ENCODE measurements at places on chromosomes 16 and 17. TPM values are rescaled to one million over a fixed set of nuclear protein-coding genes. Genes with fewer than 3 reads are reported as not detected.

The DNAH9 gene
- 0.06 TPM for total RNA-seq

The RTN4RL1 gene
- 0.64 TPM for total RNA-seq

The MPO gene
- not detected for total RNA-seq

The TNRC6A gene
- total RNA-seq: 20.1 TPM

The PDE6G gene
- total RNA-seq: not detected

The ODF4 gene
- total RNA-seq: not detected

The CD79B gene
- not detected for total RNA-seq

The PKMYT1 gene
- 91.4 TPM for total RNA-seq

DNA sequence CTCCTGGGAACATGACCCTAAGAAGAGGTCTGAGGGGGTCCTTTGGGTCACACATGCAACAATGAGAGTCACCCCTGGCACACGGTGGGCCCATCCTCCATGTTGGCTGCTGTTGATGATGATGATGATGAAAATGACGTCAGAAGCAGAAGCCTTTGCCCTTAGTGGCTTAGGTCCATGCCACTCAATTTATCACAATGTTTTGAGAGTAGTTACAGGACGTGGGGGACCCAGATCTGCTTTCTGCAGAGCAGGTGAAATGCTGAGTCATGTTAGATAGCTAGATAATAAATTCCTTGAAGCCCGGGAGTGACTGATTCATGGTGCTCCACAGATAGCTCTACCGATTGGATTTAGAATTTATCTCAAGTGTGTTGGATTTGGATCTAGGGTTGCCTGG, 53.9 kb downstream of the VPS35L start:
- no peak for DNase-seq

DNA sequence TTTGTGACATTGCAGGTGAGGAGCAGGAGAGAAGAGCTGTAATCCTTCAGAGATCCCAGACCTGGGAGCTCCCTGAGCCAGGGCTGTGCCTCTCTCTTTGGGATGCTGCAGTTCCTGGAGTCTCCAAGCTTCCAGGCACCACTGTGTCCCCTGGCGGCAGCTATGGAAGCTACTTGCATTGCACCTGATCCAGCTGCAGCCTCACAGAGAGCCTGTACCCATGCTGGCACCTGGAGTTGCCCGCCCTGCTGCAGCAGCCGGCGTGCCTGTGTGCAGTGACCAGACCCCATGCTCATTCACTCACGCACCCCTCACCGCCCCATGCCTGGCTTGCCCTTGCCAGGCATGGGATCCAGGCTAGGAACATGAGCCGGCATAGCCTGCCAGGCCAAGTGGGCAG, 51.8 kb upstream of the MED9 start:
- no peak for DNase-seq

GRCh38 chr16:83870830-83871229, 28.1 kb upstream of the MLYCD start:
- no peak for DNase-seq

GRCh38 chr16:75460446-75460845, 4.0 kb downstream of the TMEM170A start:
- peak; percentile 85 for DNase-seq

DNA sequence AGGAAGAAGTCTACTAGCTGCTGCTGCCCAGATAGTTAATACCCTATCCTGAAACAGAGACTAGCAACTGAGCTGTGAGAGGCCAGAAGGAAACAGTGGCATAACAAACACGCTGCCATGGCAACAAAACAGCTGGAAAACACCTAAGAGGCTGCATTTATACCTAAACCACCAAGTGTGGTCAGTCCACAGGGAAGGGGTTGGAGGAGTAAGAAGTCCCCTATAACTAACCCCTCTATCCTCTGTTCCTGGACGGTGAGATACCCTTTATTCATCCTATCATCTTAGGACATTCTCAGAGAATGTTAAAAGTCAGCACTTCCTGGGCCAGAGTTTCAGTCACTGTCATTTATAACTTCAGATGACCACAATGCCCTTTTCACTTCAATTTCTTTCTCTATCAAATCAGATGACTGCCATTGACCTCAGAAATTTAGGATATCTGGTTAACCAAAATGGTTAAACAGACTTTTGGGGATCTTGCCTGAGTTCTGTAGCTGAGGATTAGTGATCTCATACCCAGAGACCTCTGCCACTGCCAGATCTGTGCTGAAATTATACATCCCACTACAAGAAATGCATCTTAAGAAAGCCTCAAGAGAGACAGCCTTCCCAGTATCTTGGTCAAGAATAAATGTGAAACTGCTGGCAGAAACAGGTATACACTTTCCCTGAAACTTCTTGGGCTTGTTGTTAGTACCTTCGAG, 36.2 kb downstream of the STH start:
- DNase-seq: peak; percentile 11

DNA sequence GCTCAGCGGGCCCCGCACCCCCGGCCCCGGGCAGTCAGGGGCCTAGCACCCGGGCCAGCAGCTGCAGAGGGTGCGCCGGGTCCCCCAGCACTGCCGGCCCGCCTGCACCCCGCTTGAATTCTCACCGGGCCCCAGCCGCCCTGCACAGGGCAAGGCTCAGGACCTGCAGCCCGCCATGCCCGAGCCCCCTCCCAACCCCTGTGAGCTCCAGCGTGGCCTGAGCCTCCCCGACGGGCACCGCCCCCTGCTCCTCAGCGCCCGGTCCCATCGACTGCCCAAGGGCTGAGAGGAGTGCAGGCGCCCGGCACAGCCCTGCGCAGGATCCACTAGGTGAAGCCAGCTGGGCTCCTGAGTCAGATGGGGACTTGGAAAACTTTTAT, 1.7 kb upstream of the BRCA1 start:
- no peak for DNase-seq

DNA sequence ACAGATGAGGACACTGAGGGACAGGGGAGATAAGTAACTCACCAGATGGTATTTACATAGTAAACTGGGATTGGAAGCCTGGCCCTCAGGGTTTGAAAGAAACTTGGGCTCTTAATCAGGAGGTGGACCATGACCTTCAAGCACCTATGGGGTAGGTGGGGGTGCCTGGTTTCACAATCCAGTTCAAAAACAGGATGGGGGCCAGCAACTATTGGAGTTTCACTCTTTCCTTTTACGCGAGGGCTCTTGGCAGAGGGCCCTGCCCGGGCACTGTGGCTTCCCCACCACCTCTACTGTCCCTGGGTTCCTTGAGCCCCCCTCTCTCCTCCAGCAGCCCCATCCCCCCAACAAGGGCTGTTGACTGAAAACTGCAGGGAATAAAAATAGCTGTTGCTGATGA, 11.3 kb upstream of the PRR29 start:
- DNase-seq: no peak

DNA sequence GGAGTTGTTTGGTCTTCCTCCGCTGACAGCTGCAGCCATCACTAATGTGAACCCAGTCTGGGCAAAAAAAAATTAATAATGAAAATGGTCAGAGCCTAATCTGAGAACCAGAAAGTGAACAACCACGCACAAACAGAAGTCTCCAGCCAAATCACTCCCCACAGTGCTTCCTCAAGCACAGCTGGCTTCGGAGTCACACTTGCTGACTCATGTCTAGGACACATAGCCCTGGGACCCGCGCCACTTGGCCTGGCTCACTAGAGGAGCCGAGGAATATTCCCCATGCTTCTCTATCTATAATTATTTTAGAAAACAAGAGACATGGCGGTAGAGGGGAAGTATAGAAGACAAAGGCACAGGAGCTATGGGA, 109.1 kb downstream of the ZFHX3 start:
- peak; percentile 90 for DNase-seq

GRCh38 chr17:49576088-49576916, 631 bp downstream of the NXPH3 start:
- DNase-seq: peak; percentile 35

GRCh38 chr16:27722207-27722606, 172.3 kb downstream of the KATNIP start:
- no peak for DNase-seq

DNA sequence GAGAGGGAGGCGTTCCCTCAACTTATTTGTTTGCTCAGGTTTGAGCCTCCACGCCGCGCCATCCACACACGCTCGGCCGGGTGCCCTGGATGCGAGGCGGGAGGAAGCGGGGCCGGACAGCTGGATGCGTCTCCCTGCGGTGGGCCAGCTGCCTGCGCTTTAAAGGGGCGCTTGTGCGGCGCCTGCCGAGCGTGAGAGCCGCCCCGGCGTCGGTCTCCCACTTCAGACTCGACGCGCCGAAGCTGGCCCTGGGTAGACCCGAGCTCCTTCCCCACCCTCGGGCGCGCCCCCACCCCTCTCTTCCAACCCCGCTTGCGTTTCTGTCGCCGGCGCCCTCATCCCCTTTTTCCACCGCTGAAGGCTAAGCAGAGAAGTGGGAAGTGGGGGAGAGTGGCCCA, 527 bp upstream of the CHAD start:
- no peak for DNase-seq

DNA sequence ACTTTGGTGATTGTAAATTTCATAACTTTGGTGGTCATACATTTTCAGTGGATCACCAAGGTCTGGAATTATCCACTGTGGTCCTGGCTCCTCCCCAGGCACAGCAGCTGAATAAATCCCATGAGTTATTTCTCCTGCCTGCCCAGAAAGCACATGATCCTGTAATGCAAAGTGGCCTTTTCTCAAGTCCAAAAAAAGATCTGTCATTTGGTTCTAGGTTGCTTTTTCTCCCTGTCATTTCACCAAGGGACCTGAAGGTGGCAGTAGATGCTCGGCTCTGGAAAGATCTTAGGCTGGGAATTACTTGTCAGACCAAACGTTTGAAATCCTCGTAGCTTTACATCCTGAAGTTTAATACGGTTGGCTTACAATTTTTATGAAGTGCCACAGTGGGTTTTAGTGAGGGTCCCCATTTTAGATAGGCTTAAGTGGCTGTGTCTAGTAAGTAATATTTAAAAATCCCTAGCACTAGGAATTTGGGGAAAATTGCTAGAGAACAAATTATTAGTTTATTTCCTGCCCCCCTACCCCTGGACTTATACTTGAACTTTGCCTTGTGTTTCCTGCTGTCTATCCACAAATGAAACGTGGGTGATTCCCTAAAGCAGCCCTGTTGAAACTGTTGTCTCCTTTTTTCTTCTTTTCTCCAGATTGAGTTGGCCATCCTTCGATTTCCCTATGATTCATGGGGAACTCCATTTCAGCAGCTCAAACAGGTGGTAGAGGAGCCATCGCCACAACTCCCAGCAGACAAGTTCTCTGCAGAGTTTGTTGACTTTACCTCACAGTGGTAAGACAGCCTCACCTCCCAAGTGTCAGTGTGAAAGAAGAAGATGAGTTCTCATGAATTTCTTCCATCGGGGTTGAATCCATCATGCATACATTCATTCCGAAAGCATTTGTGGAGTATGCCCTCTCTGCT, 111.7 kb downstream of the MAP2K6 start:
- peak; percentile 83 for DNase-seq

DNA sequence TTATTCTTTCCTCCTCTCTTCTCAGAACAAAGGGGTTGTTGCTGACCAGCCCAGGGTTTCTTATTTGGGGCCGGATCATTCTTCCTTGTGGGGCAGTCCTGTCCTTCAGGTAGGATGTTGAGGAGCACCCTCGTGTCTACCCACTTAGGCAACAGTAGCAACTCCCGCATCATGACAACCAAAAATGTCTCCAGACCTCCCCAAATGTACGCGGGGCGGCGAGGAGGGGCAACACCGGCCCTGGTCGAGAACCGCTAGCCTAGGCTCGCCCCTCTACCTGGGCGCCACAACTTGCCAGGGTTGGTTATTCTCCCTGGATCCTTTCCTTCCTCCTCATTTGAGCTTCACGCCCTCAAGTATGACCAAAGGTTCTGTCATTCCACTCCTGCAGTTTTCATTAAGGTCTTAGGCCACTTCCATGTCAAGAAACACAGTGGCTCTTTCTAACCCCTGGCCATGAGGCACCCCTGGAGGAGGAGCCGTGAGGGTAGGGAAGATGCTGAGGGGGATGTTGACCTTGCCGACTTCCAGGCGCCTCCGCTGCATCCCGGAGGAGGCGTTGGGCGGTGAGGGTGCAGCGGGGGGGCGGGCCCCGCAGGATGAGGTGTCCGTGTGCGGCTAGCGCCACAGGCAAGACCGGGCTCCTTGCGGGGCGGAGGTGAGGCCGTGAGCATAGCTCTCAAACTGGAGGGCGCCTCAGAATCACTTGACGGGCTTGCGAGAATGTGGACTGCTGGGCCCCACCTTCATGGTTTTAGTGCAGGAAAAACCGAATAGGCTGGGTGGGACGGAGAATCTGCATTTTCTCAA, 712 bp upstream of the SPECC1 start:
- no peak for DNase-seq

GRCh38 chr16:85659805-85660511, 28.8 kb downstream of the GINS2 start:
- DNase-seq: peak; percentile 43

- no peak for DNase-seq
Observed at GRCh38 chr16:9251026-9251425, 159.6 kb downstream of the HAPSTR1 start.

DNA sequence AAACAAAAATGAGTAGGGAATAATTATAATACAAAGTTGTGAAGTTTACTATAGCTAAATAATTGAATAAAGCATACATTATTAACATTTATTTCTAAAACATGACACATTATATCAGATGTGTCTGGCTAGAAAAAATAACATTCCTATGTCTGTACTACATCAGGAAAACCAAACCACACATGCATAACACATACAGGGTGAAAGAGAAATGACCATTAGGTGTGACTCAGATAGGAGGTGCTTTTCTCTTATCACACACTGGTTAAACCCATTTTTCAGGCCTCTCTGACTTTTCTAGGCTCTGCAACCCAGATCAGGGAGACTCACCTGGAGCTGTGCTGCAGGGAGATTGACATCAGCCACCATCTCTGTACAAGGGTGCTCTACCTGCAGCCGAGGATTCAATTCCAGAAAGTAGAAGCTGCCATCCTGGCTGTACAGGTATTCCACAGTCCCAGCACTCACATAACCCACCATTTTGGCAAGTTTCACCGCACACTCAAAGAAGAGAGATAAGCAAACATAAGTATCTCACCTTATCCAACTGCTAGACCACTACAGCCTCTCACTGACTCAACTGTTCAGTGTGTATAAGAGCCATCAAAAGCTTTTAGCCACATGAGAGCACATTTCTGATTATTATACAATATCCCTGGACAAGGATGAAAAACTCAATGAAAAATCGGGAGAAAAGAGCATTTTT, 116.6 kb upstream of the C17orf78 start:
- peak; percentile 62 for DNase-seq

GRCh38 chr16:88686062-88686438, 257 bp downstream of the SNAI3 start:
- no peak for DNase-seq

- DNase-seq: no peak
Observed at GRCh38 chr16:565419-566330, 1.1 kb upstream of the NHLRC4 start.

DNA sequence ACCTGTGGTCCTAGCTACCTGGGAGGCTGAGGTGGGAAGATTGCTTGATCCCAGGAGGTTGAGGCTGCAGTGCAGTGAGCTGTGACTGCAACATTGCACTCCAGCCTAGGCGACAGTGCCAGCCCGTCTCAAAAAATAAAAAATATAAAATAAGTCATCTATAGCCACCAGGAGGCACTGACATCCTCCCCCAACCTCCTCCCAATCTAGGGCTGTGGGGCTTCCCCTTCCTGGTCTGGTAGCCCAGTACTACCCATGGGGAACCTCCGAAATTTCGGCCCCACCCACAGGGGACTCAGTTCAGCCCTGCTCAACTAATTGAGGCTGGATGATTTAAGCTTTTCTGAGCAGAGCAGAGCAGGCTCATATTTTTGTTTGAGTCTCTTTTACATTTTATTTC, 3.2 kb downstream of the ZSCAN10 start:
- no peak for DNase-seq

Data from LHCN-M2 (cell line).